ENCODE measurements at places on chromosomes 2 and 18.

DNA sequence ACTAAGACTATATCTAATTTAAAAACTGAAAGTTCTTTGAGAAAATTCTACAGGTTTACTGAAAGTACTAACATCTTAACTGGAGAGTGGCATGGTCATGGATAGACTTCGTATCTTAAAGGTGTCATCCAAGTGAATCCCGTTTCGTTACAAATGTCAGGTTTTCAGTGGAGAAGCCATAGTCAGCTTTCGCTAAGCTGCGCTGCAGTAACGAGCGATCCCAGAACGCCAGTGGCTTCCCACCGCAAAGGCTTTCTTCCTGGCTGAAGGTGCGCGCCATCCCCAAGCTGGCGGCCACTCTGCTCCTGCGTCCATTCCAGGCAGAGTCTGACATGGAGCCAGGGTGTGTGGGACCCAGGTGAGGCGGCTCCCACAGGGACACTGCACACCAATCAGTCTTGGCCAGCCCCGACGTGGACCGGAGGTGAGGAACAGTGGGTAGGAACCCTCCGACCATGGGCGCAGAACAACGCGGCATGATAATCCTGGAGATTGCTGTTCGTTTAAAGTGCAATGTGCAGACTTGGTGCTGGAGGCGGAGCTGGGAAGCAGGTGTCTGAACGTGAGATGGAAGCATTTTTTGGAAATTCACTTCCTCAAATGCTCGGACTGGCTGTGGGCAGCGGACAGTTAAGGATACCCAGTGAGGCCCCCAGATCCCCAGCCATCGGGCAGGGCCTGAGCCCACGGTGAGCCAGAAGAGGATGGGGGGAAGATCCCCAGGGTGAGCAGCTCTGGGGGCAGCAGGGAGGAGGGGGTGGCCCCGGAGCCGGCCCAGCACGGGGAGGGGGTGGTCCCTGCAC, 27.8 kb upstream of the KCNG2 start:
- no peak for DNase-seq

- no peak for DNase-seq
Observed at GRCh38 chr2:227888289-227888688, 16.9 kb downstream of the DAW1 start.

- no peak for DNase-seq
Observed at GRCh38 chr18:3603421-3604234, 153.7 kb downstream of the TGIF1 start.

- DNase-seq: no peak
Observed at GRCh38 chr2:64317707-64318475, 136.1 kb upstream of the LGALSL start.

DNA sequence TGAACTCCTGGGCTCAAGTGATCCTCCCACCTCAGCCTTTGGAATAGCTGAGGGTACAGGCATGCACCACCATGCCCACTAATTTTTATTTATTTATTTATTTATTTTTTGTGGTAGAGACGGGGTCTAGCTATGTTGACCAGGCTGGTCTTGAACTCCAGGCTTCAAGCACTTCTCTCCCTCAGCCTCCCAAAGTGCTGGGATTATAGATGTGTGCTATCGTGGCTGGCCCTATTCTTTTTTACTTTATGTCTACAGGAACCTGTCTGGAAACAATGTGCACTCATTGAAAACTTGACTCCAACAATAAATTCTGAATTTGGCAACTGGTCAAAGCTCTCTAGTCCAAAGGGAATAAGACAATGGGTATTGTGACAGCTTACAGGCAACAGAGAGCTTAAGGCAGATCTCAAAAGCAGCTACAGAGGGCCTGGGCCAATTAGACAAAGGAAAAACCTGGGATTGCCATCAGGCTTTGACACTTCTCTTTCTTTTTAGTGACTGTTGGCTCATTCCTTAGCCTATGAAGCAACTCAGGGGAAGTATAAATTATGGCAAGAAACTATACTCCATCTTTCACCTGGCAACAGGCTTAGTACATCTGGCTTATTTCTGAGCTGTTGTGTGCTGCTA, 55.1 kb upstream of the RAPGEF4 start:
- DNase-seq: no peak

GRCh38 chr2:46769809-46770208, 145.8 kb downstream of the MCFD2 start:
- no peak for DNase-seq

- DNase-seq: no peak
Observed at GRCh38 chr18:9039441-9040071, 62.9 kb upstream of the NDUFV2 start.

DNA sequence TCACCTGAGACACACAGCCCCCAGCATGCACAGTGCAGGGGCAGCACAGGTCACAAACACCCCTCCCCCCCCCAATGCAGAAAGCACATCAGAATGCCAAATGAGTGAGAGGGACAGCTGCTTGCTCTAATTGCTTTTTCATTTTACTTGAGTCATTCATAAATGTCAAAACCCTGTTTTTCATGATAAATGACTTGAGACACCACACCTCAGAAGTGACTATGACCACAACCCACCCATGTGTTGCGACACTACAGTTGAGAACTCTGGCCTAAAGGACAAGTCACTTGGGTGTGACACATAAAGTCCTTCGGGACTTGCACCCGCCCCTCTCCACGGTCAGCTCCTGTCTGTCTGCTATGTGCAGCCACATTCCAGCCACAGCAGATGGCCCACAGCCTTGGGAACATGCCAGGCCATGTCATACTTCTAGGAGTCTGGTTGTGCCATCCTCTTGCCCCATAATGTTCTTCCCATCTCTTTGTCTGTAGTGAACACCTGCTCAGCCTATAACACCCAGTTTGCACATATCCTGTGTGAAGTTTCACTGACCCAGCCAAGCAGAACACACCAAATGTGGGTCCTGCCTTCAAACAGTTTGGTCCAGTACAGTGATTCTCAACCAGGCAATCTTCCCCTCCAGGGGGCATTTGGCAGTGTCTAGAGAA, 30.2 kb upstream of the RIOK3 start:
- DNase-seq: no peak

DNA sequence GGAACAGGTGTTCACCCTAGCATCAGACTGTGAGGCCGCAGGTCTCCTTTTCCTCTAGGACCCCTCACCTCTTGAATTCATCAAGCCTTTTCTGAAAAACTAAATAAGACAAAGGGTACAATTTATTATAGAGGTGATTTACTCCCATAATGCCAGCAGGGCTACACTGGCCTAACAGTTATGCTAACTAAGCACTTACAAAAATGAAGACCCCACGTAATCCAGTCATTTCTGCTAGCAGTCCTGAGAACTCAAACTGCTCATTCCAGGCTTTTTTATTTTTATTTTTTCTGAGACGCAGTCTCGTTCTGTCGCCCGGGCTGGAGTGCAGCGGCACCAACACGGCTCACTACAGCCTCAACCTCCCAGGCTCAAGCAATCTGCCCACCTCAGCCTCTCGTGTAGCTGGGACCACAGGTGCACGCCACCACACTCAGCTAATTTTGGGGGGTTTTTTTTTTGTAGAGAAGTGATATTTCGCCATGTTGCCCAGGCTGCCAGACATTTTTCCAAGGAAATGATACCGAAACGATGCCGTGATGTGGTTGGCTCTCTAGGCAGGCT, 14.2 kb downstream of the CAPG start:
- no peak for DNase-seq

GRCh38 chr2:195238379-195238778, 418.6 kb upstream of the SLC39A10 start:
- no peak for DNase-seq

- no peak for DNase-seq
Observed at GRCh38 chr2:74648009-74648443, at the start of gene M1AP. TSS of gene M1AP (minus strand) at chr2:74648330. CDS start at chr2:74640275, 8,055 bp downstream.

DNA sequence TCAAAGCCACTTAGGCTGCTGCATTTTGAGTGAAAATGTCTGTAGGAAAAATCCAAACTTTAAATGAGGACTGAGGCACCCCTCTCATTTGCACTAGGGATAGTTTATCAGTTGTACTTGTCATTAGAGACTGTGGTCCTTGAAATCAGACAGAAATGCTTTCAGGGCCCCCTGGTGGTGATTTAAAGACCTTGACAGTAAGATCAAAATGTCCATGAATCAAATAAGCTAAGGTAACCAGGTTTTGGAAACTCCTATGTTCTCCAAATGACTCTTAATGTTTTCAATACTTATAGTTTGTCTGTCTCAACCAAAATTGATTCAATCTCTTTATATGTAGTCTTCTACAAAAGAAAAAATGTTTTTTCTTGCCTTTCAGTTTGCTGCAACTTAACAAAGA, 28.8 kb upstream of the DDX18 start:
- DNase-seq: no peak

DNA sequence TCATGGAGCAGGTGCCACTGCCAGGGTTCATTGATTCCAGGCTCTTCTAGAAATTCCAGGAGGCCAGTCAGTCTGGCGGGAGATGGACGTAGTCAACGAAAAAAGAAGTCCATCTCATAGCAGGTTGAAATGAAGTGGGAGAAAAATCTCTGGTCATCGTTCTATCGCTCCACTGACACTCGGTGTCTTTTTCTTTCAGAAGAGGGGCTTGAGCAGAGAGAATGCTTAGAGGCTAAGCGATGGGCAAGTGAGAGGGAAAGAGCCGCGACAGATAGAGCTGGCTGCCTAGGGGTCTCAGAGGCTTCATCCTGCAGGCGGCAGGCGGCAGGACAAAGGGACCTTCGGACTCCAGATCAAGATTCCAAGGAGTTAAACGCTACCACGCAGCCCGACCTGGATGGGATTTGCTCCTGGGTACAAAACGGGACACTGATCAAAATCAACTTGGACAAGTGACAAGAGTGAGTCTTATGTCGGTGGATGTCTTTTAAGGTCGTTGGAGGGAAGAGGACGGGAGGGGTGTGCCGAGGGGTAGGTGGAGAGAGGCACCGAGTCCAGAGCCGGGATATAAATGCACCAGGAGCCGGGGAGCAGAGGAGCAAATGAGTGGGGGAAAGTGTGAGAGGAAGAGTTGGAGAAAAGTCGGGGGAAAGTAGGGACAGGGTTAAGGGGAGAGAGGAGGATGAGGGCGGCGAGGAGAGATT, 677 bp upstream of the TMEM178A start:
- DNase-seq: no peak

GRCh38 chr2:218432676-218433365, 13.9 kb downstream of the VIL1 start:
- DNase-seq: no peak

GRCh38 chr2:30643674-30644073, 163.6 kb downstream of the CAPN13 start:
- no peak for DNase-seq

GRCh38 chr2:108978709-108979111, 10.3 kb downstream of the EDAR start:
- no peak for DNase-seq

- DNase-seq: no peak
Observed at GRCh38 chr18:6397931-6398566, 16.7 kb downstream of the L3MBTL4 start.

GRCh38 chr2:180980943-180981911, 822 bp downstream of the UBE2E3 start:
- no peak for DNase-seq

GRCh38 chr2:17043173-17043572, 377.5 kb upstream of the CYRIA start:
- DNase-seq: no peak

GRCh38 chr18:48983793-48984437, 33.1 kb upstream of the SMAD7 start:
- DNase-seq: no peak

DNA sequence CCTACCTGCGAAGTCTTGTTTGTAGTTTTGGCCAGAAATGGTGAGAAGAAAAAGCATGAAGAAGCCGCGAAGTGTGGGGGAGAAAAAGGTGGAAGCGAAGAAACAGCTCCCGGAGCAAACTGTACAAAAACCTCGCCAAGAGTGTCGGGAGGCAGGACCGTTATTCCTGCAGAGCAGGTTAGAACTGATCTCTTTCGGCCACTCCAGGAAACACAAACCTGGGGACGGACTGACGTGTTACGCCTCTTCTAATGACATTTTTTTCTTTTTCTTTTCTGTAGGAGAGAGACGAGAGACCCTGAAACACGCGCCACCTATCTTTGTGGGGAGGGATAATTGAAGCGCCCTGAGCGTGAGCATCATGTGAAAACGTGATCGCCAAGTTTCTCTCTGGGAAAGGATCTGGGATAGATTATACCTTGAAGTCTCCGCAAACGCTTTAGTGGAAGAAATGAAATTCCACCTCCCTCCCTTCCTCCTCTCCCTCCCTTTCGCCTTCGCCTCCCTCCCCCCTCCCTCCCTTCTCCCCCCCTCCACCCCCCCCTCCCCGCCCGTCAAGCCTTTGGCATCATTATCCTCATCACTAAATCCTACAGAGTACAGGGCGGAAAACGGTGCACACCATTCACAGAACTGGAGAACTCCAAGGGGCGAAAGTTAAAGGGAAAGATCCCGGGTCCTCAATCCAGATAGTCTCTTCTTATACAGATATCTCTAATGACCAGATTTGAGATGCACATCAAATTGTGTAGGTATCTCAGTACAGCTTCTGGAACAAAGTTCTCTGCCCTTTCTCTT, at the start of gene ZEB2:
ZEB2 (minus strand) TSS at position 186 of the 798 bp plus-strand sequence. CDS start 2,769 bp downstream, outside the sequence.
- no peak for DNase-seq

DNA sequence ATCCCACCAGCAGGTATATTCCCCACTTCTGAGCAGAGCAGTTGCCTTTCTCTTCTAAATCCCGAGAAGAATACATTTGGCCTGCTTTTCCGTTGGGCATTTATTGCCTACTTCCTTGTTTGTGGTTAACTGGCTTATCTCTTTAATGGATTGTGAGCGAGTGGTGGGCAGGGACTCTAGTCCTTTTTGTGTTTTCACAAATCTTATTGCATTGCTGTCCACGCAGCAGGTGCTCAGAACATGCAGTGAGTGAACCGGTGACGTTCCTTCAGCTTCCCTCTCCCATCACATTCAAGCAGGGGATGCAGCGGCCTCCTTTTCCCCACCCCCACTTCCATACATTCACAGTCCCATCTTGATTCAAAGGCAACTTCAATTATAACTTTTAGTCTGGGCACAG, 28.9 kb upstream of the GAREM2 start:
- no peak for DNase-seq

- DNase-seq: no peak
Observed at GRCh38 chr18:63145166-63145850, 174.3 kb downstream of the BCL2 start.

- DNase-seq: no peak
Observed at GRCh38 chr2:120596990-120597594, 138.6 kb upstream of the GLI2 start.

GRCh38 chr2:211181626-211182025, 625.2 kb downstream of the CPS1 start:
- DNase-seq: no peak

DNA sequence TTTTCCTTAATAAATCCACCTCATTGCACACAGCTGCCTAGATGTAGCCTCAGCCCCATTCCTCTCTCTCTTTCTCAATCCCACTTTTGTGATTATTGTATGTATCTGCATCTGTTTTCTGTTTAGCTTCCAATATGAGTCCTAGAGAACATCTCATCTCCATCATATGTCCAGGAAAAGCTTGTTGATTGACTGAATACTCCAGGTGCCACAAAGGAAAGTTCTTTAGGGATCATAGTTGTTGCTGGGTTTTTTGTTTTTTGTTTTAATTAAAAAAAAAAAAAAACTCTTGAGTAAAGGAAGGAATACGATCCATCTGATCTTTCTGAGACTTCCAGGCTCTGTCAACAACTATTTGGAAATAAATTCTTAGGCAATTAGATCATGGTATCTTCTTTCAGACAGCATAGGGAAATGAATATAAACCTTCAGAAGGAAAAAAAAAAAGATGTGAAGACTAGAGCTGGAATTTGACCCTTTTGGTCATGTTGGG, 42.5 kb downstream of the KIAA2012 start:
- DNase-seq: no peak

Data from stimulated activated CD8-positive, alpha-beta memory T cell treated with anti-CD3 and anti-CD28 coated beads, Interleukin-4, amount 100 ng/mL, for 4 hours (primary cell).